ENCODE measurements at places on chromosomes 16 and 17.
A peak's percentile ranks its signal among the peaks of the same experiment; 100 is the strongest.

DNA sequence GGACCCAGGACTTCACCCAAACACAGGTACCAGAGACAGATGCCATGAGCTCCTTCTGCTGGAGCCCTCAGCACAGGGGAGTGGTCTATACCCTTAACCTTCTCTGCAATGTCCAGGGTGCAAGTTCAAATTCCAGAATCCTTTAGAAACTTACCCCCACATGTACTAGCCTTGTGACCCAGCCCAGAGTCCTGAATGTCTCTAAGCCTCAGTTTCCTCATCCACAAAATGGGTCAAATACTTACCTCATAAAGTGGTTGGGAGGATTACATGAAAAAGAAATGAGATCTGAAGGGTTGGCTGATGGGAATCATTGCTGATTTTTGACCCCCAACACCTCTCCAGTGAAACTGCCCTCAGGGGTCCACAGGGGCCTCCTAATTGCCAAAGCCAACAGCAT is 21.7 kb downstream of the COTL1 start:
- DNase-seq: no peak

DNA sequence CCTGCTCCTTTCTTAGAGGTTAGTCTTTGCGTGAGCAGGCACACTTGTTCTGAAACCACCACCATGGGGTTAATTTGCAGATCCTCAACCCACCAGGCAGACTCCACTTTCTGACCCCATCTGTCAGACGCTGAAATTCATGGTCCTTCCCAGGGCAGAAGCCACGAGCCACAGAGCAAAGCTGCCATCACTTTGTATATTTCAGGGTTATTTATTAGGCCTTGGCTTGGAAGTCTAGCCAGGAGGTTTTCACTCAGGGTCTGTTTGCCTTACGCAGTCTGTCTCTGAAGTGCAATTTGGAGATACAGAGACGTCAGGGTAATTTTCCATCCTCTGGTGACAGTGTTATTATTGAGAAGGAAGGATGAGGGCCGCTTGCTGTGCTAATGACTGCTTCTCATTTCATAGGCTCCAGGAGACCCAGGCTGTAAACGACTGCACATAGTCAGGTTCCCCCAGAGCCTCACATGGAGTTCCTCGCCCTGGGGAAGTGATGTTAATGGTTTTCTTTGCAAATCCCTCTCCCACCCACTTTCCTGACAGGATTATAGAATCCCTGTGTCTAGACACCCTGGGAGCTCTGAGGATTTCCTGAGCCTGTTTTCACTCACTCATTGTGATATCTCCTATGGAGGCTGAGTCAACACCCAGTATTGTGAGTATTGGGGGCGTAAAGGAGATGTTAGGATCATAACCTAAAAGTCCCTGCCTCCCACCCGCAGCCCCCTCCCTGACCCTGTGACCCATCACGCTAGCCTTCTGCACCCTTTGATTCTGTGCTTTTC is 269.0 kb downstream of the ABCC12 start:
- DNase-seq: peak; percentile 11

DNA sequence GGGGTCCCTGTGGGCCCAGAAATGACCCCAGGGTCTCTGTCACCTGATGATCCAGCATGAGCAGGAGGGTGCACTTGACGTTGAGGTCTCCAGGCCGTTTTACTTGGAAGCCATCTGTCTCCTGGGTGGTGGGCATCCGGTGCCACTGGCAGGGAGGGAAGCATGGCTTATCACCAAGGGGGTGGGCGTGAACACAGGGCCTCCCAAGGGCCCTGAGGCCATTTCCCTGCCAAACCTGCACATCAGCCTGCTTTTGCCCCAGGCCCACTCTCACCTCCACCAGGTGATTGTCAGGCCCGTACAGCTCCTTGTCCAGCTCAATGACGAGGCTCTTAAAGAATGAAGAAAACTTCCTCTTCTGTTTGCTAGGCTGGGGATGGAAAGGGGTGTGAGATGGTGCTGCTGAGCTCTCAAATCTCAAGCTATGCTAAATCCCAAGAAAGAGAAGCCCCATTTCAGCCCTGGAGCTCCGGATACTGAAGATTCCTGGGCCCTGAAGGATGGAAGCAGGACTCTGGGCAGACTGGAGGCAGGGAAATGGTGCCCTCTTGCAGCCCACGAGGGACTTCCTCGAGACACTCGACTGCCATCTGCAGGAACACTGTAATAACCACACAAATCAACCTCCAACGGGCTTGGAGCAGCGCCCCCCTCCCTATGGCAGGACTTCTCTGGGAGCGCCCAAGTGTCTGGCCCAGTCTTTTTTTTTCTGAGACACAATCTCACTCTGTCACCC is 7.1 kb upstream of the FTSJ3 start:
- DNase-seq: peak; percentile 82

- DNase-seq: no peak
These were observed 16.4 kb upstream of the HERPUD1 start for GRCh38 chr16:56915336-56916119.

- DNase-seq: no peak
These were observed 302.2 kb downstream of the FOXL1 start for GRCh38 chr16:86880316-86881117.

DNA sequence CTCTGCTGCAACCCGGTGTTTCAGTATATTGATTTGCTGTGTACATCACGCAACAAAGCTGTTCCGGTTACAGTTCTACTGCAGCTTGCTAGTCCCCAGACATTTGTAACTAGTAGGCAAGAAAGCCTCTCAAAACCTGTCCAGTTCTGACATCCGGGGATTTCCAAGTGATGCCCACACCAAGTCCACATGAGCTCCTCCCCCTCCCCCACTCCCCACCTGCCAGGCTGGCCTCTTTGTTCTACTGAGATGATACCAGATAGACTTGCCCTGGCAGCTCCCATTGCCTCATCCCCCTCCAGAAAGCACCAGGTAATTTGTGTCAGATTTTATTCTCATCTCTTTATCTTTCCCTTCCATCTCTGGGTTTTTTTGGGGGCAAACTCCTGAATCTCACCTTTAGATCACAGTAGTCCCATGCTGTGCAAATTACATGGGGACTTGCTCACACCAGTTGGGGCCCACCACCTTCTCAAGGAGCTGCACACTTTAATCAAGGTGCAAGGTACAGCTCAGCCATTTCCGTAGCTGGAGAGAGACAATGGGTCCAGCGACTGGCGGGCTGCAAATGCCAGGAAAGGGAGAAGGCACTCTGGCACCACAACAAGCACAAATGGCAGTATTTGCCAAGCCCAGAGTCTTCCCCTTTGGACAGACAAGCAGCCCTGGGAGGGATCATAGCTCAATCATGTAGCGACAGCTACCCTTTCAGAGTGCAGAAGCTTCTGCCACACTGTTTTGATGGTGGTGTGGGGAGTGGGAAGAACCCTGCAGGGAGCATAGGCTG is 183.1 kb downstream of the CYLD start:
- no peak for DNase-seq

GRCh38 chr16:69049146-69049545 is 56.3 kb upstream of the HAS3 start:
- DNase-seq: no peak

DNA sequence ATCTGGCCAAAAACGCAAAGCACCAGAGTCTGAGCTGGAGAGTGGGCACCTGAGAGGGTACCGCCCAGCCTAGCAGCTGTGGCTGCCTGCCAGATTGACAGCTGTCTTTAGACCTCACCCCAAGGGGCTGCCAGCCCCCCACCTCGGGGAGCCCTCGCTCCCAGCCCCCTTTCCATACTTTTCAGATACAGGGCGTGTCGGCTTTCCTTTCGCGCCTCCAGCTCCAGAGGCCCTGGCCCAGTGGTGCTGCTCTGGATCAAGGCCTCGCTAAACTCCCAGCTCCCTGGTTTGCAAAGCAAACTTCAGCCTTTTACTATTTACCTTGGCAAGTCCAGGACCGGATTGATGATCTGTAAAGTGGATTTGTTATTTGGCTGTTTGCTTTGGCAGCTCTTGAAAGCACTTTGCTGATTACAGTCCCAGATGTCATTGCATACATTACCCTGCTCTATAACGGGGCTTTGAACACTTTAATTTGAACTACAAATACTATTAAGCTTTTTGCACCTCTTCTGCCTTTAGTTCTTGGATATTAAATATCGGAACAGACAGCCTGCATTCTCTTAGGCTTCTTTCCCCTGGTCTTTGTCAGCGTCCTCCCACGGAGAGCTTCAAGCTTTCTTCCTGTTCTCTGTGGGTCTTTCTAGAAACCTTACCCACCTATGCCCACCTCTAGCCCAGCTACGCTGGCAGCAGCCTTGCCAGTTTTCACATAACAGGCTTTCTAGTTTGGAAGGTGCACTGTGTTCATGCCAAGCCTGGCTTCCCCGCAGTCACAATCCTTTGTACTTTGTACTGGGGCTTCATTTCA is 63.6 kb upstream of the TBX2 start:
- no peak for DNase-seq

- DNase-seq: no peak
These were observed 45.4 kb downstream of the KCNJ16 start for GRCh38 chr17:70120425-70120824.

- peak; percentile 26 for DNase-seq
These were observed 10.5 kb upstream of the TSPOAP1 start for GRCh38 chr17:58338841-58339754.

DNA sequence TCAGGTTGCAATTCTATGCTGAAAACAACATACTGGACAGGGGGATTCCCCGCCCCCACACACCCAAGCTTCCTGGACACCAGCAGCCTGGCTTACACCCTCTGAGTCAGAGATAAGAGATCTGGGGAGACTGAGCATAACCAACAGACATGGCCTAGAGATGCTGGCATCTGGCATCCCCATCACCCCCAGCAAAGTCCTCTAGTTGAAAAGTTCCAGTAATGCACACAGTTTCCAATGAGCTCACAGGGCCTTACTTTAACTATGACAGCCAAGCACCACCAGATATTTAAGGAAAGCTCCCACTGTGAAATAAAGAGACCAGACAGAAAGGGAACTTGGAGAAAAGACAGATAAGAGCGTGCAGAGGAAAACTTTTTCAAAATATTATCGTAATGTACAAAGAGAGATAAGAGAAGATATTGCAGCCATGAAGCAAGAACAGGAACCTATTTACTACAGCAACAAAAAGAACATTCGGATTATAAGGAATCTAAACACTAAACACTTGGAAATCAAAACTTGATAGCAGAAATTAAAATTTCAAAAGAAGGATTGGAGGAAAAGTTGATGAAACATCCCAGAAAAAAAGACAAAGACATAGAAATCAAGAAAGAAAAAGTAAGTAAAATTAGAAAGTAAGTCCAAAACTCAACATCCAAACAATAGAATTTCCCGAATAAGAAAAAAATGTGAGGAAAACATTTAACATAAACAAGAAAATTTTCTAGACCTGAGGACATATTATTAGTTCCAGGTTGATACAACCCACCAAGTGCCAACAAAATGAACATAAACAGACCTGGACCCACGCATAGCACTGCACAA is 17.2 kb upstream of the ALOX15 start:
- DNase-seq: no peak

DNA sequence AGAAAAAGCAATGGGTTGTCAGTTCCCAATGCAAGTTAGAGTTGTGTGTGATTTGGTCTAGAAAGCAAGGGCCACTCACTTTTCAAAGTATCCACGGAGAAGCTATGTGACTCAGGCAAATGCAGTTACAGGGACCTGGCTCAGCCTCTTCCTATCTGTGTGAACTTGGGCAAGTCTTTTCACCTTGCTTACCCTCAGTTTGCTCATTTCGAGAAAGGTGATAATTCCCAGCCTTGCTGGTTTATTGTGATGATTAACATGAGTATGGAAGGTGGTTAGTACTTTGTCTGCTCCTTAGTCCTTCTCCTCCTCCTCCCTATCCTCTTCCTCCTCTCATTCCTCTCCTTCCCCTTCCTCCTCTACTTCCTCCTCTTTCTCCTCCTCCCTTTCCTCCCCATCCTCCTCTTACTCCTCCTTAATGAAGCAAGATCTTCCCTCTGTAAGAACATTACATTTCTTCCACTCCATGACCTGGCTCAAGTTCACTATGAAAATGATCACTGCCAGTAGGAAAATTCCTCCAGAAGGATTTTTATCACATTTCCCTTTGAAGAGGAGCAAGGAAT is 204.0 kb downstream of the GRIN2A start:
- DNase-seq: no peak

- peak; percentile 69 for DNase-seq
These were observed 13.7 kb upstream of the LGALS3BP start for GRCh38 chr17:78993241-78993956.

DNA sequence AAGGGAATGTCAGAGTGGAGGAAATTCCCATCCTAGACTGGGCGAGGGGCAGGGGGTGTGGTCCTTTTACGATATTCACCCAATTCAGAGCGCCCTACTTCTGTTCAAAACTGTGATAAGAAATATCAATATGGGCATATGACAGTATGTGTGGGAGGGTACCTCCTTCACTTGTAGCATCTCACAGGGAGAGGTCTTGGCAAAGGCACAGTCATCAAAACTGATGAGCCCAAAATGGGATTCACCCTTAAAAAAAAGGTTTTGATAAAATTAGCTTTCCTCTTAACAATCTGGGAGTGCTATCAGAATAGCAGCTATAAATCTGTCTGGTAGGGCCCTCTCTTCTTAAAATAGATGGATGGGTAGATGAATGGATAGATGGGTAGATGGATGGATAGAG is 967.8 kb upstream of the RBFOX1 start:
- no peak for DNase-seq

- no peak for DNase-seq
These were observed 2.1 kb downstream of the PPP1R1B start for GRCh38 chr17:39628655-39629493.

DNA sequence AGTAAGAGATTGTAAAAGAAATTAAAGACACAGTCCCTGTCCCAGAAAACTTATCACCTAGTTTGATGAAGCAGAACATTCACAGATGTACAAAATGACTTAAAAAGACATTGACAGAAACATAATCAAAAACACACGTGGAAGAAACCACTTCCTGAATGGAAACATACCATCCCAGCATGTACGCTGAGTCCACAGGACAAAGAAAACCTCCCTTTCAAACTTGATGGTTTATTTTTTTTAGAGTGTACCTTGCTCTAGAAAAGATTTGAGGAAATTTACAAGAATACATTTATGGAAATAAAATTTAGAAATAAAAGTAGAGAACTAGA is 140.9 kb downstream of the PMP22 start:
- DNase-seq: no peak

- DNase-seq: peak; percentile 23
These were observed 15.5 kb upstream of the TIMP2 start for GRCh38 chr17:78940708-78941107.

GRCh38 chr17:69047368-69048263 is 13.1 kb downstream of the ABCA9 start:
- DNase-seq: no peak

DNA sequence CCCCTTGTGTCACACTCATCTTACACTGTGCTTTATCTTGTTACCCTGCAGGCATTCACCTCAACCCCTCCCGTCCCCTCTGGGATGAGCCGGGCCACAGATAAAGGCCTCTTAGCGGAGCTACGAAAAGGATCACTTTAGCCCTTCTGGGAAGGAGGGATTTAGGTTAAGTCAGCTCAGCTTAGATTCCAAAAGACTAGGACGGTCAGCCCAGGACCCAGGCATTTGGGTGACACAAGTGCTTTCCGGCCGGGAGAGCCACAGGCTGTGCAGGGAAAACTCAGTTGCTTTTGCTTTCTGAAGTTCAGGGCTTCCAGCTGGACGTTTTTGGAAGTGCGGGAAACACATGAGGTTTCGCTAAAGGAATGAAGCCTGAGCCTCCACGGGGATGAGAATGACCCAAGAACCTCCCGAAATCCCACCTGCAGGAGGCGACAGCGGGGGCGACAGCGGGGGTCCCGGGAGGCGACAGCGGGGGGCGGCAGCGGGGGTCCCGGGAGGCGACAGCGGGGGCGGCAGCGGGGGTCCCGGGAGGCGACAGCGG is 11.6 kb upstream of the METRNL start:
- DNase-seq: peak; percentile 57

GRCh38 chr17:37671824-37672547 is 28.7 kb upstream of the DDX52 start:
- no peak for DNase-seq

Measured in neural progenitor cell (in vitro differentiated cells).